ENCODE measurements at places on chromosomes 5 and 9.

DNA sequence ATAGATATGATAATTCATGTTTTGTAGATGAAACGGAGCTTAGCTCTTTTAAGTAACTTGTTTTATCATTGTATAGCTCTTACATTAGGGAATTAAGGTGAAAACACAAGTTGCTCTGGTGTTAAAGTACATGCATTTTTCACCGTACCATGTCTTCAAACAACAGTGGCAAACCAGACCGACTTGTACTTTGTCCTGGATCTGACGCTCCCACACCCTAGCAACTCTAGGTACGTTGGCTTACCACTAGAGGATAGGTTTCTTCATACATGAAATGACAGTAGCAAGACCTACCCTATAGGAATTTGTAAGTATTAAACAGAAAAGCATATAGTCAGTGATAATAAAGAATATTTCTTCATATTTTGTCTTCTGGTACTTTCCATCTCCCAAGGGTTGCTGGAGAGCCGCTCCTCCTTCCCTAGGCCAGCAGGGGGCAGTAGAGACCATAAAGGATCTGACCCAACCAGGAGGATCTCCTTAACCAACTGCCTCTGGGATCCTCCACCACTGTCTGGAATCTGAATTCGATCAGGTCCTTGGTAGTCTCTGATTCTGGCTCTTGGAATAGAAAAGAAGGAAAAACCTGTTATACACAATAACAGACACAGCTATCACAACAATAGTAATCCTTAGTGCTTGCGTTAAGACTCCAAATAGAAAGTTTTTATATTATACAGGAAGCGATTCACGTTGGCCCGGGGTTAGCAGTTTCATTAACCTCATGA lies 136.7 kb downstream of the CAVIN4 start:
- DNase-seq: peak; percentile 72

DNA sequence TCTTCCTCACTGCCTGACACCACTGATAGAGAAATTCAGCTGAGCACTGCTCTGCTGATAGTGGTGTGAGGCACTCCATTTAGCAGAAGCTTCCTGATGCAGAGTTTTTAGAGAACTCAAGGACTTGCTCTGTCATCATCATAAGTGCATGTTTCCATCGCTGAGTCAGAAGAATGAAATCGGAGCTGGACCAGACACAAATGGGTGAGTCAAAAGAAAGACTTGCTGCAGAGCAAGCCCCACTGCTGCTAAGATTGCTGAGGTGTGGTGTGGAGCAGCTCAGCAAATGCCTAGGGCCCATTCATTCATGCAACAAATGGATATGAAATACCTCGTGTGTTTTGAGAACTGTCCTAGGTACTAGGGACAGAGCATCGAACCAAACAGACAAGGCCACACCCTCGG lies 410.2 kb upstream of the SLC30A5 start:
- DNase-seq: peak; percentile 79

- no peak for DNase-seq
Measured at GRCh38 chr9:117083559-117083958, 331.3 kb downstream of the ASTN2 start.

- DNase-seq: no peak
Measured at GRCh38 chr5:168740092-168740800, 161.1 kb upstream of the PANK3 start.

- no peak for DNase-seq
Measured at GRCh38 chr5:133531178-133531577, 81.2 kb downstream of the FSTL4 start.

GRCh38 chr9:90188656-90189055 lies 454.0 kb downstream of the DIRAS2 start:
- DNase-seq: no peak

GRCh38 chr9:21777701-21778100 lies 24.7 kb upstream of the MTAP start:
- DNase-seq: peak; percentile 65

DNA sequence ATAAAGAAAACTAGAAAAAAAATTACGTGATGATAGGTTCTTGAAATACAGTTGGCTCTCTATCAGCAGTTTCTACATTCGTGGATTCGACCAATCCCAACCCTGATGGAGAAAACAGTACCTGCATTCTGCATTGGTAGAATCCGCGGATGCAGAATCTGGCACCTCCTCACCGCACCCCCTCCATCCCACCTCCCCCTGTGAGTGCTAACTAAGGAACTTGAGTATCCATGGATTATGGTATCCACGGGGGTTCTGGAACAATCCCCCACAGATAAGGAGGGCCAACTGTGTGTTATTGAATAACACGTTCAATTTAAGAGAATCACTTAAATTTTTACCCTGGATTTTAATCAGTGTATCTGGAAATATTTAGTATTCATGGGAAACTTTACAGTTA lies 10.5 kb upstream of the PSIP1 start:
- no peak for DNase-seq

DNA sequence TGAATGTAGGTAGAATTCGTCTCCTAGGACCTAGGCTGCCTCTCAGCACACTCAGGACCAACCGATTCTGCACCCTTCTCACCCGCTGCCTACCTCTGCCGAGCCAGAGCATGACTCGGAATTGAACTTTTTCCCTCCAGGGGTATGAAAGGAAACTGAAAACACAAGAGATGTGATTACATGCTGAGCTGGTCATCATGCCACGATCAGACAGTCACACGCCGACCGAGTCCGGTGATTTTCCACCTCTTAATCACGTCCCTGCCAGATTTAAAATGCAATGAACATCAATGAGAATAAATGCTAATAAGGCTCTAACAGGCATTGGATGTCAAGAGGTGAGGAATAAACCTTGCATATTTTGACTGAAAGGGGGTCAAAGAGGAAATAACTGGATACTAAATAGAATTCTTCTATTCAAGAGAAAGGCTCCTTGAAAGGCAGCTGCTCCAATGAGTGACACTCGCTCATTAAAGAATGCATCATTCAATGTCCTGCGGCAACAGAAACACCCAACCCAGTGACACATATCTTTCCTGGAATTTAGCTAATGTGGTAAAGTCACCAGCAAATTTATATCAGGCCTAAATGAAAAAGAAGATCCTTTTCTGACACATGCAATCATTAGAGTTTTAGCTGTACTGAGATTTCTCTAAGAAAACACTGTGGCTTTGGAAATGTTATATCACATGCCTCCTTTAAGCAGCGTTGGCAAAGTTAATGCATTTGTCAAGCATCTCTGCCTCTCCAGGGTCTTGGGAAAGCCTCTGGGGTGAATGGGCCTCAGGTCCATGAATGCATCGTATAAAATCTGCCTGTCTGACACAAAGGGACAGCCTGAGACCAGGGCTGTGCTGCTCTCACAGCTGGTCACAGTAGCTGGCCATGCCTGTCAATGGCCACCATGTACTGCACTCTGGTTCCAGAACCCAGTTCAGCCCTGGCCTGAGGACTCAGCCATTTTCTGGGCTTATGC lies 128.7 kb downstream of the SPOCK1 start:
- DNase-seq: no peak

GRCh38 chr9:91210318-91210717 lies 151.4 kb downstream of the AUH start:
- DNase-seq: no peak

DNA sequence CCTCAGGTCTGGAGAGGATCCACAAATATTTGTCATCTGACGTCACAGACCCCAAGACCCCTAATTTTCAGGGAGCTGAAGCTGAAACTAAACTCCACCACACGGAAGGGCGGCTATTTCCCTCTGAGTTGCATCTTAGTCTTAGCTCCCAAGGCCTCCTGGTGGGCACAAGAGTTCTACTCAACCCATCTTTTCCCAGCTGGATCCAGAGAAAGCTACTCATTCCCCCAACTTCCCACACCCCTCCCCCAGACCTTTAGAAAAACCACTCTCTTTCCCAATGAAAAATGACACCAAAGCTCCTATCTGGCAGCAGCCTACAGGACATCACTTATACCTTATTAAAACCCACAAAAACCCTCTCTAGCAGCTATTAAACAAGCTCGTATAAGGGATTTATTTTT lies 67.1 kb upstream of the SLC1A1 start:
- no peak for DNase-seq

DNA sequence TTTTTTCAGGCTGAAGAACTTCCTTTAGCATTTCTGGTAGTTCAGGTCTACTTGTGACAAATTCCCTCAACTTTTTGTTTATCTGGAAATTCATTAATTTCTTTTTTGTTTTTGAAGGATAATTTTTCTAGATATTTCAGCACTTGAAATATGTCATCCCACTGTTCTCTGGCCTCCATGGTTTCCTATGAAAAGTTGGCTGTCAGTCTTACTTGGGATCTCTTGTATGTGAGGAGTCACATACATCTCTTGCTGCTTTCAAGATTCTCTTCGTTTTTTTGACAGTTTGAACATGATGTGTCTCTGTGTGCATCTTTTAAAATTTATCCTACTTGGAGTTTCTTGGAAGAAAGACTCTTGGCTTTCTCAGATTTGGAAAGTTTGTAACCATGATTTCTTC lies 79.5 kb downstream of the RIC1 start:
- no peak for DNase-seq
